ENCODE measurements at places on chromosomes 7 and 10. TPM values are rescaled to one million over a fixed set of nuclear protein-coding genes. Genes with fewer than 3 reads are reported as not detected.

DNA sequence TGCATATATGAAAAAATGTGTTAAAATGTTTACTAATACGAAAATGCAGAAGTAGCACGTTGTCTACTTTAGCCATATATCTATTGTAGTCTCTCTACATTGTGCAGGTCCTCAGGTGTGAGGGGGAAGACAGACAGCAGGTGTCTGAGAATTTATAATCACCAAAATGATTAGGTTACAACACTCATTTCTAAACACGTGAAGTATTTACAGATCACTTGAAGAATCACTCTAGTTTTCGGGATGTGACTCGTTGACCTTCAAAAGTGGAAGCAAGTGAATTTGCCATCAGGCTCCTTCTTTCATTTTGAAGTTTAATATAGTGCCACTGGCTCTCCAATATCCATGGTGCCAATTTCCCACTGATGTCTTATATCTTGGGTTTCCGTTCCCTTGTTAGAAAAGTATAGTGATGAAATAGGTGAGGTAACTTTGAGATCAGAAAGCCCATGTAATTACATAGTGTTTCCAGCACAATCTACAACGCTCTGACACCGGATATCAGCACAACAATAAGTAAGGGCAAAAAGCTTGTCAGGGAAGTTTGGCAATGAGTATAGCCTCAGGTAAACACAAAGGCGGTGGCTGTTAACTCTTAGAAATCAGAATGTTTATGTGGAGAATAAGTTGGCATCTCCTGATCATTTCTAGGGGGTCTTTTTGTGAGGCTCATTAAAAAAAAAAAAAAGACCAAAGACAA lies 57.5 kb upstream of the SP4 start:
- DNase-seq, result no peak

The CTNNA3 gene
- not detected for total RNA-seq

The INMT gene
- not detected for total RNA-seq

The ABCB4 gene
- not detected for total RNA-seq

DNA sequence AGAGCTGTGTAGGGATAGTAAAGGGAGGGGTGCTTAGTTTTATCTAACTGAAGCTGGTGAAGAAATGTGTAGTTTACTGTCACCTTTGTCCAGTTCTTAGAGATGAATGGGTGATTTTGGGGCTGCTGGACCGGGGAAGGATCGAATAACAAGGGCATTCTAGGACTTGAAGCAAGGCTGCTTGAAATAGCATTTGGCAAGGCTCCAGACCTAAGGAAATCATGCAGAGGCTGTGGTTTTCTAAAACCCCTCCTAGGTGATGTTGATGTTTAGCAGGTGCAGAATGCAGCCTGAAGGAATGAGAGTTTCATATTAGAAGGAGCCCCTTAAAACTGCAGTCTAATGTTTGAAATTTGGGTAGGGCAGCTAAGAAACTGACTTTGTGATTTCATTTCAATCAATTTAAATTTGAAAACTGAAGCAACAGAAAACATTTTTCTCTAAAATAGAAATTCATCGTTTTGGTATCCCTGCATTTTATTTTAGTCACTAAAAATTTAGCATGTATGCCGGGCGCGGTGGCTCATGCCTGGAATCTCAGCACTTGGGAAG lies 68.5 kb downstream of the TET1 start:
- no peak for DNase-seq

The ACTL6B gene
- total RNA-seq, result not detected

- DNase-seq, result no peak
Measured at GRCh38 chr10:93941606-93942005, 47.8 kb downstream of the SLC35G1 start.

The PNLIPRP3 gene
- total RNA-seq, result not detected

DNA sequence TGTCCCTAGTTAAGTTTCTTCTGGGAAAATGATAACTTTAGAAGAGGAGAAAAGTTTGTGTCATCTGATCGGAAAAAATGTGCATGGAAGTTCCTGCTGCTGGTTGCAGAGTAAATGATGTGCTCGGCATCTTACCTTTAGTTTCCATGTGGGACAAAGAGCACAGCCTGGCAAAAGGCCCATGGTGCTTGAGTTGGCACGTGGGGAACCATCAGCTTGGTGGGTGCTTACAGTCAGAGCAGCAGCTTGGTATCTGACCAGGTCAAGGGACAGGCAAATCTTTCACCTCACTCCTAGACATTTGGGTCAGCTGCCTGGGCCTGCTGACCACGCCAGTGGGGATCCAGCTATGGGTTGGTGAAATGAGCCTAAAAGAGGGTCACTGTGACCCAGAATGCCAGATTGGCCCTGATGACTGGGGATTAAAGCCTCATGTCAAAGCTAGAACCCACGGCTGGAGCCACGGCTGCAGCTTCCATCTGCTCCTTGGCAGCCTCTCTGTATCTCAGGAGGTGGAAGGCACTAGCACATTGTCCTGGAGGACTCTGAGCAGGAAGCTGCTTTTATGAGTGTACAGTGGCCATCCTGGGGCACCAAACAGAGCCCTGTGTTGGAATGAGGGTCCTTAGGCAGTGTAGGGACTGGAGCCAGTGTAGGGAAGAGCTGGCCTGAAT lies 24.7 kb downstream of the VWC2 start:
- no peak for DNase-seq

- DNase-seq, result no peak
Measured at GRCh38 chr10:117411479-117412399, 36.5 kb upstream of the PDZD8 start.

The CFTR gene
- total RNA-seq, result not detected

The PDE1C gene
- total RNA-seq, result not detected

The NACAD gene
- 0.10 TPM for total RNA-seq

GRCh38 chr10:7397049-7398035 lies 13.5 kb downstream of the SFMBT2 start:
- DNase-seq, result peak; percentile 45

GRCh38 chr7:139643951-139644585 lies 120.6 kb downstream of the CLEC2L start:
- DNase-seq, result no peak

DNA sequence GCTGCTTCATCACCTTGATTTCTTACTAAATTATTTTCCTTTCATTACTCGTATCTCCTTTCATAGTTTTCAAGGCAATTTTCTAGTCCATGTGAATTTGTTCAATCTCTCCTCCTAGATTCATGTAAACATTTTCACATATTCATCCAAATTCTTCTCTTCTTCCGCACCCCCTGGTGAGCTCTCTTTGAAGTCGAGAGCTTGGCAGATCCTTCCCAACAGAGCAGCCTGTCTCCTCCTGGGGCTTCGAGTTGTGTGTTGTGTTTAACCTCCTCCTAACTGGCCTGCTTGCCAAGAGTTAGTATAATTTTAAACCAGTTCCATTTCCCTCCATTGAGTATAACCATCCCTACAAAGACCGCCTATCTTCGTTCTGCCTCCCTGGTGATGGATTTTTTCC lies 272.4 kb upstream of the CELF2 start:
- no peak for DNase-seq

DNA sequence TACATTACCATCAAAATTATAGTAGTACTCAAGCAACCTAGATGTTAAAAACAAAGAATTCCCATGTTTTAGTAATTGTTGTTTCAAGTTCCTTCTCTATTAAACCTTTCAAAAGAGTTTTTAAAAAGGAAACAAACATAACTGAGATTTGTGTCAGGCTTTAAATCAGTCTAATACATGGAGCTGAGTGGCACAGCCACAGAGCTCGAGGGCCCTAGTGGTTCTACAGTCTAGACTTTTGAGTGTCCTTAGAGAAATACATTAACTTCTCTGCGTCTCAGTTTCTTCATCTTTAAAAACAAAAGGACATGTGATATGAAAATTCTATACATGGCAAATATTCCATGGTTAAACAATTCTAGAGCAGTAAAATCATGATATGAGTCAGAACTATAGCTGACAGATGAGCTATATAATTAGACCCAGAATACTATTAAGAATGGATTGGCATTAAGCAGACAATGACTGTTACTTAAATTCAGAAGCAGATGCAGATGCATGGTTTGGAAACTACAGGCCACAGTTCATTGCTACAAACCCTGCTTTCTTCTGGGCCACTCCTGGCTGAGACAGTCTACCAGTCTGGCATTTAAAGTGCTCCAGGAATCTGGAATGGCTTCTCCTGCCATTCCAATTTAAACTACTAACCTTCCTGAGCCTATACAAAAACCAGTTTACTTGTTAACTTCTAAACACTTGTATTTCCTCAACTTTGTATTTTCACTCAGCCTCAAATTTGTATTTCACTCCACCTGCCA lies 77.4 kb downstream of the EPC1 start:
- no peak for DNase-seq

- DNase-seq, result no peak
Measured at GRCh38 chr10:58319599-58319998, 15.2 kb upstream of the UBE2D1 start.

The XPNPEP1 gene
- total RNA-seq, result 66.6 TPM

The OGDHL gene
- total RNA-seq, result 0.36 TPM

The FRMPD2 gene
- not detected for total RNA-seq

DNA sequence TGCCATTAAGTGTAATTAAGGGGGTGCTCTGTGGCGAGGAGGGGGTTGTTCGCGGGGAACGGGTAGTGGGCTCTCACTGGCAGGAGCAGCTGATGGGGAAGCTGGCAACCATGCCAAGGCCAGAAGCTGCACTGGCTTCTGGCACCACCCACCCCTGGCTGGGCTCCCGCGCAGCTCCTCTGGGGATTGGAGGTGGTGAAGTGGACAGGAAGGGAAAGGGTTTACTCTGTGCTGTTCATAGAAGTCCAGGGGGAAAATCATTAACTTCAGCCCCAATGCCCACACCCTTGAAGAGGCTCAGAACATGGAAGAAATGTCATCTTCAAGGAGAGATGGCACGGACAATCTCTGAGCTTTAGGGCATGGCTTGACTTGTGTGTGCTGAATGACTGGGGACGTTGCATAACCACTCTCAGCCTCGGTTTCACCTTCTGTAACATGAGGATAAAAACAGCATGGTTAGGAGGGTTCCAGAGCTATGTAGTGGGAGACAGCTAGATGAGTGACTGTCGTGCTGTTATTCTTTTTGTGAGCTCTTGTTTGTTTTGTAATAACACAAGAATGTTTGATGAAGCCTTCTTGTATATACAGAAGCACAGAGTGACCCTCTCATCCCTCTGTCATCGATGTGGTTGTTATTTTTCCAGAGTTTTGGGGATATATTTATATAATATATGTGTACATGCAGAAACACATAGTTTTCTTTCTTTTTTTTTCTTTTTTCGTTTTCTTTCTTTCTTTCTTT lies 29.9 kb downstream of the KAZALD1 start:
- DNase-seq, result no peak

DNA sequence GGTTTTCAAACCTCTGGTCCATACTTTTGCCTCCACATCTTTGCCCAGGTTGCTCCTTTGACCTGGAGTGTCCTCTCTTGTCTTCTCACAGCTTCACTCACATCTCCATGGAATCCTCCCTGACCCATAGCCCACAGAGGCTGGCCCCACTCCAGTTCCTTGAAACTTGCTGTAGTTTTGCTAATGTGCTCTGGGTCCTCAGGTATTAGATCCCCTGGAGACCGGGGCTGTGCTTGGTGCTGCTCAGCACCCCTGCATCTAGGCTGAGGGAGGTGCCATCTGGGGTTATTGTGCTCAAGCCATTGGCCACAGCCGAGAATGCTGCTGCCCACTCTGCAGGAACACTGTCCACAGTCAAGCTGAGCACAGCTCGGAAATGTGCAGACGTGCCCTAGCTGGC lies 16.5 kb downstream of the KNDC1 start:
- DNase-seq, result no peak

GRCh38 chr7:30420662-30421061 lies 57.9 kb downstream of the NOD1 start:
- DNase-seq, result no peak

GRCh38 chr7:143181349-143181748 lies 1.9 kb upstream of the TAS2R39 start:
- no peak for DNase-seq

GRCh38 chr7:137304624-137305235 lies 38.8 kb downstream of the PTN start:
- no peak for DNase-seq

The ZNF518A gene
- 13.3 TPM for total RNA-seq

DNA sequence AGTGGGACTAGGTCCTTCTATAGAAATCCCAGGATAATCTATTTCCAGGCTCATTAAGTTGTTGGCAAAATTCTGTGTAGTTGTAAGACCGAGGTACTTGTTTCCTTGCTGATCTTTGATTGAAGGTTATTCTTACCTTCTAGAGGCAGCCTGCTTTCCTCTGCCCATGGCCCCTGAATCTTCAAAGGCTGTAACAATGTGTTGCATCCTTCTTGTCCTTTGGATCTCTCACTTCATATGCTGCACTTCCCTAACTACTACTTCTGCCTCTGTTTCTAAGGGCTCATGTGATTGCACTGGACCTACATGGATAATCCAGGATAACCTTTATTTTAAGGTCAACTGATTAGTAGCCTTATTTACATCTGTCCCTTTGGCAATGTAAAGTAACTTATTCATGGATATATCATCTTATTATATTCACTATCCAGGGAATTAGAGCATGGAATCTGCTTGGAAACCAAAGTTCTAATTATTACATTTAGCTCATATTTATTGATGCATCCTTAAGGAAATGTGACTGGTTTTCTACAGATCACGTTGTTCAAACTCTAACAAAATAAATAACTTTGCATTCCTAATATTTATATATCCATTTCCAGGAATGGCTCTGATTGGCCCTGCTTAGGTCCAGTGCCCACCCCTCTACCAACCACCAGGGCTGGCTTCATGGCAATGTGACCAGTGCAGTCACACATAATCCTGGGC lies 85.6 kb downstream of the IMMP2L start:
- DNase-seq, result no peak

DNA sequence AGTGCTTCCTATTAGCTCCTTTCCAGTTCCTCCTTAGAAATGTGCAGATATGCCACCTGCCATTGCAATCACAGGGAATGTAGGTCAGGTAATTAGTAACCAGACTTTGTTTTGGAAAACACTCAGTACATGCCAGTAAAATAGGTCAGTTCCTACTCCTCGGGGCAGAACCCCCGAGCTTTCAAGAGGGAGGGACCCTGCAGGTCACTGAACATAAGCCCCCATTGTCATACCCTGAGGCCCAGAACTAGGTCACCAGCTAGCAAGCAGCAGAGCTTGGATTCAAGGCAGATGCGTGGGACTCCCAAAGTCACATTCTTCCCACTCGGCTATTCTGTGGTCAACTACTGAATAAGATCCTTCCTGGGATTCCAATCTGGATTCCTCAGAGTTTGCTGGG lies 104.8 kb downstream of the PPP1R3C start:
- DNase-seq, result no peak
